ENCODE measurements at places on chromosomes 3 and 15.

DNA sequence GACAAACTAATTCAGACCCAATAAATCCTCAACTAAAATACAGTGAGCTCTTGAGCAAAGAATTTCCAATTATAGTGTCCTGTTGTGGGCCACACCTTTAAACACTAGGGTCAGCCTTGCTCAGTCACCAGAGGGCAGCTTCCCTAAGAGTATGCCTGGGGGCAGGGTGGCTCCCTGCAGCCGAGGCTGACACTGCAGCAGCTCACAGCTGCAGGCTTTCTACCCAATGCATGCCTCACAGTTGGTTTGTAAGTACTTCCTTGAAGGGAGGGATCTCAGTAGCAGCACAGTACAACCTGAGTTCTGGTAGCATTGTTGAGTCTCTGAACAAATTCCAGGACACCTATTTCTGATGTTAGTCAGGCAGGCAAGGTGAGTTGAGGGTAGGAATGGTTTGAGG is 335.6 kb downstream of the TUSC7 start:
- DNase-seq: no peak

DNA sequence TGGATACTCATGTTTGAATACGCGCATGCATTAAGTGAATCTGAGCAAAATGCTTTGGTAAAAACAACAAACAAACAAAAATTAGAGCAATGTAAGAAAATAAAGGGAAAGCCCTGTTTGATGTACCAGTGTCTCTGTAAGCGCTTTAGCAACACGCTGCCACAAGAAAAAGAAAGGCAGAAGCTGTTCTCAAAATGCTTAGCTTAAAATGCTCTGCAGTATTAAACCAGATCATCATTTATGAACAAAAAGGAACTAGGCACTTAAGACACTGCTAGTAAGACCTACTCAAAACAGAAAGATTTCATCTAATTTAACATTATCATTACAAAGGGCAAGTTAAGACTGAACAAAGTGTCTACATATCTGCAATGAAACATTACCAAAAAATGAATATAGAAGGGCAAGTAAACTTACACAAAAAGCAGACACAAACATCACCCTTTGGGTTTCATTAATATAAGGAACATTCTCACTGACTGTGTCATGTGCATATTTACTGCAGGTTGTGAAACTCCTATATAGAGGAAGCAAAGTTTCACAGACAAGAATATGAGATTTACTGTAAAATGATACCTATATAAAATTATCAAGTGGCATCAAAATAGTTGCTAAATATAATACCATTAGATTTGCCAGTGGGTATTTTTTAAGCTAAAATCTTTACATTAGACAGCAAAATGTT is 102.1 kb downstream of the FBXL22 start:
- DNase-seq: no peak

DNA sequence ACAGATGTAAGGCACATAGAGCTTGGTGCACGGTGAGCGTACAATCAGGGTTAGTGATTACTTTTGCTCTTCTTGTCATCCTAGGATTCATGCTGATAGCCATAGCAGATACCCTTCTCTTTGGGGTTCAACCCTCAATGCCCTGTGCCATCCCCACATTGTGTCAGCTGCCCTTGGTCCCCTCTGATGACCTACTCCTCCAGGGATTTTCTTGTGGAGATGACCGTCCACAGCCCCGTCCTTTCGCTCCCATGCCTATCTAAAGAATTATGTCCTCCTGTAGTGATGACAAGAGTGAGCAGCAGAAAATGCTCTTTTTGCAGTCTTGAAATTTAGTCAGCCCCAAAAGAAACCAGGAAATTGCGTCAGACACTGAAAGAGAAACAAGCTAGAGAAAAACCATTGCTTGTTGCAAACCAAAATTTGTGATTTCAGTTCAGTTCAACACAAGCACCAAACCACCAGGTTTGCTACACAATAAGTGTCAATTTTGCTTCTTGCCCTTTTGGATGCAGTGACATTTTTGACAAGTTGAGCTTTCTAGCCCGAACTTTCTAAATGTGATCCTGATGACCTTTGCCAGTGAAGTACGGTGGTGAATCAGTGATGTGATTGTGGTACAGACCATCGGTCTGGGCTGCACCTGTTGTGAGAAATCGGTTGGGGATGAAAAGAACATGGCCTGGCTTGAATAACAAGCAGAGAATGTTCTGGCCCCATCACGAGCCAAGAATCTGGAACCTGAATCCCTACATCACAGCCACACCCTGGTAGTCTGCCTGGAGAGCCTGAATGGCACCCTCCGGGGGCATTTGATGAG is 41.3 kb downstream of the CMTM7 start:
- DNase-seq: peak; percentile 35

- no peak for DNase-seq
These were observed 173.3 kb upstream of the SNTN start for GRCh38 chr3:63478990-63479660.

DNA sequence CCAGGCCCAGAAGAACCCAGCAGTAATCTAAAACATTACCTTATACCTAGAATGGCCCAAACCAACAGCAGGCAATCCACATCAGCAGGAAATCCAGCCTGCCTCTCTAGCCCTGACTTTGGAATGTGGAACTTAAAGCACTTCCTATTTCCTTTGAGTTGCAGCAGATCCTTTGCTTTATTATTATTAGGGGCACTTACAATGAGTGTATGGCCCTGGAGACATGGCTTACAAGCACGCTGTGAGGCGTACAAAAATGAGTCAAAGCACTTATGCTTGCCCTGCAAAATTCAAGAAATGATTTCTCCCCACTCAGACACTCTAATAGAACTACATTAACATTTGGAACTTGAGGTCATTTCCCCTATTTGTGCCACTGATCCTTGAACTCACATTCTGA is 9.5 kb upstream of the KNSTRN start:
- DNase-seq: no peak

GRCh38 chr3:15823092-15823491 is 25.3 kb upstream of the ANKRD28 start:
- DNase-seq: no peak

GRCh38 chr3:14411988-14412387 is 9.6 kb downstream of the SLC6A6 start:
- no peak for DNase-seq

DNA sequence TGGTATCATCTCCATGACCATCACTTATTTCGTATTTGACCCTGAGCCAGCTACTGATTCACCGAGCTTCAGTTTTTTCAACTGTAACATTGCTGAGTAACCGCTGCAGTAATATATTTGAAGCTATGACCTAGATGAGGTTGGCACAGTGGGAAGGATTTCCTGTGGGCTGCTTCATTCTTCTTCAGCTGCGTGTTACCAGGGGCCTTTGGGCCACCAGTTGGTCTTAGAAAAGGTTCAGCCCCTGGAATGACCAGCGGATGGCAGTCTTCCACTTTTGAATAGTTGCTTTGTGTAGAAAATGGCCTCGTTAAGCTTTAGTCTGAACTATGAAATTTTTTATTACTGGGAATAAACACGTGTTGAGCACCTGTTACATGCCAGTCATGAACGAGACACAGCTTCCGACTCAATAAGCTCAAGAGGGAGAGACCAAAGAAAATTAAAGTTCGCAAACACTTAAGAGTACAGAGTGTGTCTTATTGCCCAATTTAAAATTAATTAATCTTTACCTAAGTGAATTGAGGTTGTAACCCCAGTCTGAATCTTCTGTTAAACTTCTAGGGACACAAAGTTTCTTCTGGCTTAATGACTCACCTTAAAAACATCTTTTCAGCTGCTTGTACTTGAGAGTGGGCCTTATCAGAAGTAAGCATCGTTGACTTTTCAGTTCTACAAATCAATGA is 57.6 kb upstream of the NR2E3 start:
- peak; percentile 38 for DNase-seq

- no peak for DNase-seq
These were observed 999 bp upstream of the KIF7 start for GRCh38 chr15:89656116-89656815.

GRCh38 chr3:172519740-172520139 is 3.5 kb downstream of the TNFSF10 start:
- peak; percentile 48 for DNase-seq

DNA sequence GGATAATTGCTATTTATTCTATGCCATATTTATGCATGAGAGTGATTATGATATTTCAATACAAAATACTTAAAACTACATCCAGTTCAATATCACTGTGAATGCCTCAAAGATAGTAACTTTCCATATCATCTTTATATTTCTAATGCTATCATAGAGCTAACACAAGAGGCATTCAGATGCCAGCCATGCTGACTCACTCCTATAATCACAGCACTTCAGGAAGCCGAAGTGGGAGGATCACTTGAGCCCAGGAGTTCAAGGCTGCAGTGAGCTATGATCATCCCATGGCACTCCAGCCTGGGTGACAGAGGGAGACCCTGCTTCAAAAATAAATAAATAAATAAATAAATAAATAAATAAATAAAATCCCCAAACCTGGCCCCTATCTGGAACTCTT is 498.7 kb downstream of the EPHA3 start:
- no peak for DNase-seq

- no peak for DNase-seq
These were observed 3.3 kb upstream of the PRR20G start for GRCh38 chr3:127291114-127291513.

DNA sequence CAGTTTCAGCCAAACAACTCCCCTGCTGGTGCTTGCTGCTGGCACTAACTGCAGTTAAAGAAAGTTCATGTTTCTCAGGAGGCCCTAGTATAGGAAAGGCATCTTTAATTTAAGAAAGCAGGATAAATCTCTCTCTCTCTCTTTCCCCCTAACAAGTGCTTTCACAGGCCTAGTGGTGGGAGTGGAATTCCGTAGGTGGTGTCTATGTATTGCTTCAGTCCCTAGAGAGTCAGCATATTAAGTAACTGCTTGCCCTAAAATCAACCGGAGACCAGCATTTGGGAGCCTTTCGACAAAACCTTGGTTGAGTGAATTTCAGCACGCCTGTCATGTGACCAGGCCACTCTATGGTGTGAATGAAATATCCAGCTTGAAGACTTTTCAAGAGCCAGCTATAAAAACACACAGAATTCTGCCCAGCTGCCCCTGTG is 169.2 kb upstream of the TGFBR2 start:
- DNase-seq: no peak

GRCh38 chr3:158106766-158107471 is 699 bp upstream of the SHOX2 start:
- DNase-seq: no peak

DNA sequence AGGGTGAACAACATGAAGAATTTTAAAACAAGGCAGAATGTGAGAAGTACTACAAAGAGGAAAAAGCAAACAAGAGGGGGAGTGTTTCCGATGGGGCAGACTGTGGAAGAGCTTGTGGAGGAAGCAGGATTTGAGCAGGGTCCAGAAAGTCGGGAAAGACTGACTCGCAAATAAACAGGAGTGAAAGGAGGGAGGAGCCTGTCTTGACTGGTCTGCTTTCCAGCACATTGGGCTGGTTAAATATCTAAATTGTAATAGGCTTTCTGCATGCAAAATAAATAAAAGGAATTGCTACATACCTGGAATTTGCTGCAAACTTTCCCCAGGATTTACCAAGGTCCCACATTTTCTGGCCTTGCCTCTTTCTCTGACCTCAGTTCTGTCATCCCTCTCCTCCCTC is 132.1 kb downstream of the RORA start:
- no peak for DNase-seq

- no peak for DNase-seq
These were observed 11.3 kb upstream of the TRAK1 start for GRCh38 chr3:42079701-42080452.

GRCh38 chr15:98561169-98561941 is 87.0 kb upstream of the IGF1R start:
- DNase-seq: no peak

- DNase-seq: no peak
These were observed 185.6 kb downstream of the PLCL2 start for GRCh38 chr3:17070161-17070959.
